Effector memory CD8-positive, alpha-beta T cell (primary cell): ENCODE measurements at places on chromosomes 11 and 22.

DNA sequence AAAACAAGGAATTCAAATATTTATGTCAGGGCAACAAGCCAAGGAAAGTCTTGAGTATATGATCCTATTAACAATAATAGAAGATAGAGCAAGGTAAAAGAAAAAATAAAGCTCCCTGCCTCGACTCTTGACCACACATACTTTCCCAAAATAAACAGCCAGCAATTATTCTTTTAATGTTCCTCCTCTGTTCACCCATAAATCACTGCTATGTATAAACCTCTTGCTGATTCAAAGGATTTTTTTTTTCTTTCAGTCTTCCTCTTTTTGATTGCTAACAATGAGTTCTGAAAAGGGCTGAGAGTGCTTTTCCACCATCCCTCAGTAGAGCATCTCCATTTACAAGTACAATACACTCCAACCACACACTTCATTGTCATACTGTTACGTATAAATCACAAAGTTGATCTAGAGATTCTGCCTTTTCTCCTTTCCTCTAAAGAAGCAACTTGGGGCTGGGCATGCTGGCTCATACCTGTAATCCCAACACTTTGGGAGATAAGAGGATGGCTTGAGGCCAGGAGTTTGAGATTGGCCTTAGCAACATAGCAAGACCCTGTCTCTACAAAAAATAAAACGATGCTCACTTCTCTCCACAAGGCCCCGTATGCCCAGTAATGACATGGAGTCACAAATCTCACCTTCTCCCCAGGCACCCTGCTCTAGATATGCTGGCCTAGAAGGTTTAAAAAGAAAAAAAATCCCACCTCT, 24.0 kb downstream of the RAB30 start:
- peaks cover 3% of the 10 kb centered on the region for H3K36me3 ChIP-seq
- H3K4me1 ChIP-seq: peaks cover 11% of the 10 kb centered on the region
- no peak overlapping the region for H3K27ac ChIP-seq
- no peaks in the 10 kb centered on the region for H3K27me3 ChIP-seq

DNA sequence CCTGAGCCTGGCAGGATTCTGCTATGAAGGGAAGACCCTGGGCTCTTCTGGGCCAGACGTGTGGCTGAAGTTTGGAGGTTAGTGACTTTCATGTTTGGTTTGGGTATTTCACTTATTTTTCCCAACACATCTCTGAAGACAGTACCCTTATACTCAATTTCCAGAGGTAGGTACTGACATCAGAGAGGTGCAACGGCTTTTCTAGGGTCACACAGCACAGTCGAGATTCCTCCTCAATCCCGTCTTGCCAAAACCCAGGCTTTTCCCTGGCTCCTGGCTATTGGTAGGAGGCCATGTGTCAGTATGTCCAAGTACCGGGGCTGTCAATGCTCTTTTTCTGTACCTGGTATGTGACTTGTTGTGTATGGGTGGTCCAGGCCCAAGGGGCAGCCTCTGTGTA, 6.1 kb upstream of the PMM1 start:
- DNase-seq: no peak
- peaks cover 5% of the 10 kb centered on the region for H3K4me1 ChIP-seq
- peaks cover 3% of the 10 kb centered on the region for H3K36me3 ChIP-seq
- no peaks in the 10 kb centered on the region for H3K27me3 ChIP-seq
- no peak overlapping the region for H3K4me3 ChIP-seq

GRCh38 chr11:209275-210121, 2.0 kb downstream of the RIC8A start:
- peak overlapping the region; percentile 98 for H3K27ac ChIP-seq
- DNase-seq: no peak
- peaks cover 69% of the 10 kb centered on the region for H3K36me3 ChIP-seq
- no peaks in the 10 kb centered on the region for H3K27me3 ChIP-seq
- peaks cover 41% of the 10 kb centered on the region for H3K4me1 ChIP-seq

GRCh38 chr11:129323896-129324502, 51.6 kb upstream of the BARX2 start:
- DNase-seq: no peak
- H3K36me3 ChIP-seq: no peaks in the 10 kb centered on the region
- no peak overlapping the region for H3K27ac ChIP-seq

DNA sequence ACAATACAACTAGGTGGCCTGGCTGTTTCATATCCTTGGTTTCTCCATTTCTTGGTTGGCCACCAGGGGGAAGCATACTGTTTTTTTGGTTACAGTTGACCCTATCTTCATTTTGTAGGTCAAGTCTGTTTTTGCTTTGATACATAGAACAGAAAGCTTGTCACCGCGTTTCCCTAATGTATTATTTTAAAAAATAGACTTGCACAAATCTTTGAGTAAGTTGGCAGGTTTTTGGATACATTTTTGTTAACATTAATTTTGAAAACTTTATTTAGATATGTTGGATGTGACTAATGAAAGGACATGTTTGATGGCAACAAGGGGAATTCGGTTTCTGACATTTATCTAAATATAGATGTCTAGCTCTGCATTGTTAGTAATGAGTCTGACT, 3.0 kb downstream of the NCR3LG1 start:
- H3K27ac ChIP-seq: peak overlapping the region; percentile 81
- peaks cover 31% of the 10 kb centered on the region for H3K4me1 ChIP-seq
- H3K27me3 ChIP-seq: no peaks in the 10 kb centered on the region
- H3K4me3 ChIP-seq: peak overlapping the region; percentile 95

GRCh38 chr11:569158-569885, 6.9 kb upstream of the PHRF1 start:
- no peak for DNase-seq
- H3K27me3 ChIP-seq: peaks cover 4% of the 10 kb centered on the region
- peak overlapping the region; percentile 74 for H3K4me3 ChIP-seq
- H3K4me1 ChIP-seq: peaks cover 2% of the 10 kb centered on the region
- peaks cover 18% of the 10 kb centered on the region for H3K36me3 ChIP-seq

- no peak for DNase-seq
- peak overlapping the region; percentile 91 for H3K27ac ChIP-seq
- no peaks in the 10 kb centered on the region for H3K27me3 ChIP-seq
- H3K36me3 ChIP-seq: peaks cover 48% of the 10 kb centered on the region
Observed at GRCh38 chr11:46675288-46675851, 25.0 kb downstream of the ARHGAP1 start.

GRCh38 chr11:134223121-134223520, 646 bp downstream of the NCAPD3 start:
- DNase-seq: no peak
- H3K4me1 ChIP-seq: peaks cover 64% of the 10 kb centered on the region
- H3K36me3 ChIP-seq: peaks cover 37% of the 10 kb centered on the region
- no peaks in the 10 kb centered on the region for H3K27me3 ChIP-seq
- peak overlapping the region; percentile 96 for H3K27ac ChIP-seq

DNA sequence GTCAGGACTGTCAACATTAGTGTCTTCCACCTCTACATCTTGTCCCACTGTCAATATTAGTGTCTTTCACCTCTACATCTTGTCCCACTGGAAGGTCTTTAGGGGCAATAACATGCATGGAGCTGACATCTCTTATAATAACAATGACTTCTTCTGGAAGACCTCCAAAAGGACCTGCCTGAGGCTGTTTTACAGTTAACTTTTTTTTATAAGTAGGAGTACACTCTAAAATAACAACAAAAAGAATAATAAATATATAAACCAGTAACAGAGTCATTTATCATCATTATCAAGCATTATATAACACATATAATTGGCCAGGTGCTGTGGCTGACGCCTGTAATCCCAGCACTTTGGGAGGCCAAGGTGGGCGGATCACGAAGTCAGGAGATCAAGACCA, 57.5 kb downstream of the PAK1 start:
- no peaks in the 10 kb centered on the region for H3K36me3 ChIP-seq
- peaks cover 16% of the 10 kb centered on the region for H3K4me1 ChIP-seq
- DNase-seq: no peak
- no peaks in the 10 kb centered on the region for H3K27me3 ChIP-seq
- H3K27ac ChIP-seq: no peak overlapping the region
- no peak overlapping the region for H3K4me3 ChIP-seq

DNA sequence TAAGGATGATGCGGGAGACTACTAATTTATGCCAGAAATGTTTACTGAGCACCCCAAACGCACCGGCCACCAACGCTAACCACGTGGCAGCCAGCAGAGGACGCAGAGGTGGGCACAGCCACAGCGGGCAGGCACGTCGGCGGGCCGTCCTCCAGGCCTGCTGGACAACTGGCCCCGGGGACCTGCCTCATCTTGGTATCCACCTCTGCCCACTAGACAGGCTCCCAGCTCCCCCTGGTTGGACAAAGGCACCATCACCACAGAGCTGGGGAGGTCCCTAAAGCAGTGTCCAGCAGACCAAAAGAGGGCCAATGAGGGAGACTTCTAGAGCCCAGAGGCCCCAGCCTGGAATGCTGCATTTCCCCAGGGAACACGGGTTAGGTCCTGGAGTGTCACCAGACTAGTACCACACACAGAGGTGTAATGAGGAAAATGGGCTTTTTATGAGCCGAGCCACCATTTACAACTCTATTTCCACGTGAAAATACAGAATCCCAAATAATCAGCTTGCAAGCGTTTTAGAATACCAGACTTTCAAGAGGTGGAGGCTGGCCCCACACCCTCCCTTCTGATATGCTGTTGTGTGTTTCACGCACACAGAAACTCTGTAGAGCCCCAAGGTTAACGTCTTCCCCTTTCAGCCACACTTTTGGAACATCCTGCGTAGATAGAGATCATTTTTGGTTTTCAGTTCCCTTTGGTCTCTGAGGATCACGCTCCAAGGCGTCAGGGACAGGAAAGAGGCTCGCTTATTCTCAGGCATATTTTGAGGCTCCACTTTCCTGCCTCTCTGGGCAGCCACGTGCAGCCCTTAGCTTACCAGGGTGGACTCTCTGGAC, 23.7 kb upstream of the BID start:
- H3K4me1 ChIP-seq: no peaks in the 10 kb centered on the region
- no peak overlapping the region for H3K4me3 ChIP-seq
- H3K27ac ChIP-seq: peak overlapping the region; percentile 12
- H3K27me3 ChIP-seq: no peaks in the 10 kb centered on the region
- peaks cover 3% of the 10 kb centered on the region for H3K36me3 ChIP-seq

- H3K36me3 ChIP-seq: no peaks in the 10 kb centered on the region
- H3K4me1 ChIP-seq: peaks cover 16% of the 10 kb centered on the region
- no peak for DNase-seq
Observed at GRCh38 chr11:72762641-72763304, 10.6 kb upstream of the ARAP1 start.

DNA sequence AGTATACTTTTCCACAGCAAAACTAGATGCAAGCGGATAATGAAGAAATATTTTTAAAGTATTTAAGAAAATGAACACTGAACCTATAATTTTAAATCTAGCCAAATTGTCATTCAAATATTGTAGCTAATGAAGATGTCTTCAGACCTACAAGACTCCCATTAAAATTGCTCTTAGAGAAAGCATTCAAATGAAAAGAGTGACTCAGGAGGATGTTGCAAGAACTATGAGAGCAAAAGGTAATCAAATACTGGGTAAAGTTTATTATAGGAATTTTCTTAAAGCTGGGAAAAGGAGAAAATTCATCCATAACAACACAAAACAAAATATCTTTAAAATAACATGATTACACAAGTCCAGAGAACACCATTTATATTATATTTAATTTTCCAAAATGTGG, 5.4 kb upstream of the POU2AF1 start:
- H3K27ac ChIP-seq: no peak overlapping the region
- no peak for DNase-seq
- no peaks in the 10 kb centered on the region for H3K4me1 ChIP-seq

GRCh38 chr11:74681686-74682651, 49.3 kb downstream of the CHRDL2 start:
- H3K36me3 ChIP-seq: no peaks in the 10 kb centered on the region
- peaks cover 30% of the 10 kb centered on the region for H3K27me3 ChIP-seq
- H3K27ac ChIP-seq: no peak overlapping the region
- H3K4me3 ChIP-seq: no peak overlapping the region
- no peaks in the 10 kb centered on the region for H3K4me1 ChIP-seq

DNA sequence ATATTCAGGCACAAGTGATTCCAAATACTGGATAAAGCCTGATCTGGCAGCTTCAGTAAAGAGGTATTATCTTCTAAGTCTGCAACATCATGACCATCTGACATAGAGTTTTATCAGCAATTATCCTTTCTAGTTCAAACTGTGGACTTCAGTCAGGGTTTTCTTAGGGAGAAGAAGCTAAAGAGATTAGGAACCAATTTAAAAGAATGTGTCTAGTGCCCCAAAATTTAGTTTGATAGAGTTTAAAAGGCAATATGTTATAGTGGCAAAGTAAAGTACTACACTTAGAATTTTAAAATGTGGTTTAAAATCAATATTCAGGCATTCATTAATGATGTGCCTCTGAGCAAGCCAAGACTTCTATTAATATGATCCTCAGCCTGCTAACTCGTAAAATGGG, 5.4 kb downstream of the PAK1 start:
- H3K27me3 ChIP-seq: peaks cover 28% of the 10 kb centered on the region
- no peak for DNase-seq
- H3K36me3 ChIP-seq: peaks cover 5% of the 10 kb centered on the region
- no peak overlapping the region for H3K4me3 ChIP-seq
- H3K4me1 ChIP-seq: peaks cover 2% of the 10 kb centered on the region
- H3K27ac ChIP-seq: no peak overlapping the region

- H3K36me3 ChIP-seq: peaks cover 4% of the 10 kb centered on the region
- peaks cover 5% of the 10 kb centered on the region for H3K27me3 ChIP-seq
- no peak for DNase-seq
- no peak overlapping the region for H3K27ac ChIP-seq
- H3K4me3 ChIP-seq: no peak overlapping the region
- no peaks in the 10 kb centered on the region for H3K4me1 ChIP-seq
Observed at GRCh38 chr11:116062490-116063171, 558.4 kb upstream of the CADM1 start.

- DNase-seq: no peak
- no peak overlapping the region for H3K4me3 ChIP-seq
- H3K27me3 ChIP-seq: peaks cover 71% of the 10 kb centered on the region
- H3K27ac ChIP-seq: no peak overlapping the region
- peaks cover 2% of the 10 kb centered on the region for H3K36me3 ChIP-seq
Observed at GRCh38 chr22:29117799-29118477, 45.1 kb downstream of the KREMEN1 start.

- H3K27me3 ChIP-seq: no peaks in the 10 kb centered on the region
- peaks cover 2% of the 10 kb centered on the region for H3K36me3 ChIP-seq
- no peak for DNase-seq
- H3K4me1 ChIP-seq: peaks cover 2% of the 10 kb centered on the region
- no peak overlapping the region for H3K4me3 ChIP-seq
Observed at GRCh38 chr11:86108191-86108590, 39.3 kb upstream of the PICALM start.

DNA sequence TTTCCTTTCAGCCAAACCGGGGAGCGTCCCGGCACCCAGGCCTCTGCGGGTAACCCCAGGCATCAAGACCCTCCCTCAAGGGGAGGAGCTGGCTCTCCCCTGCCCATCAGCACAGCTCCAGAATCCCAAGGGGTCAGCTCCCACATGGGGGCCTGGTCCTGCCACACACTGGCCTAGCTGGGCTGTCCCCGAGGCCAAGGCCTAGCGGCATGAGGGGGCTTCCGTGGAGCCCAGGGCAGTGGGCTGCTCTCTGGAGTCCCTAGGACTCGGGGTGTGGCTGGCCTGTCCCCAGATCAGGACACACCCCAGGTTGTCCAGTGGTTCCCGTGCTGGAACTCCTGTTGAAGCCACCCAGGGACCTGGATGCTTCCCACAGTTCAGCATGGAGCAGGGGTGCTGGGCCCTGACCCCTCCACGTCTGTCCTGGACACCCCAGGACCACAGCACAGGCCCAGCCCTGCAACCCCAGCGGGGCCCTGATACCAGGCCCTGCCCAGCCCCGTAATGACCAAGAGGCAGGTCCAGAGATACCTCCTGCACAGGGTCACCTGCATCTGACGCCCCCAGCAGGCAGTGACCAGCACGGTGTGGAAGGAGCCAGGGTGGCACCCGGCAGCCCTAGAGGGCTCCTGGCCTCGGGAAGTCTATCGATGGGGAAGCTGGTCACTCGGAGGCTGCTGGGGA, 5.5 kb downstream of the HRAS start:
- H3K4me3 ChIP-seq: no peak overlapping the region
- no peak for DNase-seq
- no peaks in the 10 kb centered on the region for H3K27me3 ChIP-seq
- peaks cover 13% of the 10 kb centered on the region for H3K36me3 ChIP-seq
- no peak overlapping the region for H3K27ac ChIP-seq
